ENCODE measurements at places on chromosomes 5 and 9.
A peak's percentile ranks its signal among the peaks of the same experiment; 100 is the strongest.

DNA sequence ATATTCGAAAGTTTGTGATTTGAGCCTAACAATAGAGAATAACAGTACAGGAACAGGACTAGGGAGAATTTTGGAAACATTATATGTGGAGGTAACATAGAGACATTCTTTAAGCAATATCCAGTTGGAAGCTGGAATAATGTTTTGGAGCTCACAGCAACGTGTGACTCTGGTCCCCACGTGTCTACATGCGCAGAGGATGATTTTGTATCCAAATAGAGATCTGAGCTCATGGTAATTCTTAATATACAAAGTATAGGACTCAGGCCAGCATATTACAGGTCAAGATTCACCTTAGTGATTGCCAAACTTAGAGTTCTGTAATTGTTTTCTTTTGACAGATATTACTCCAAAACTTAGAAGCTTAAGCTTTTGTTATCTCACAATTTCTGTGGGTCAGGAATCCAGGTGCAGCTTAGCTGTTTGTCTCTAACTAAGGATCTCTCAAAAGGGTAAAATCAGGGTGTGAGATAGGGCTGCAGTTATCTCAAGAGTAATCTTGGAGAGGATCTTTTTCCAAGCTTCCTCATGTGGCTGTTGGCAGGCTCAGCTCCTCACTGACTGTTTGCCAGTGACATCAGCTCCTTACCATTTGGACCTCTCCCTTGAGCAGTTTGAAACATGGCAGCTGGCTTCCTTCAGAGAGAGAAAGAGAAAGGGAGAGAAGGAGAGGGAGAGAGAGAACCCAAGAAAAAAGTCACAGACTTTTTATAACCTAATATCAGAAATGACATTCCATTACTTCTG lies 272.0 kb upstream of the ZNF462 start:
- DNase-seq: no peak

- DNase-seq: no peak
Measured at GRCh38 chr5:168607946-168608345, 28.8 kb upstream of the PANK3 start.

DNA sequence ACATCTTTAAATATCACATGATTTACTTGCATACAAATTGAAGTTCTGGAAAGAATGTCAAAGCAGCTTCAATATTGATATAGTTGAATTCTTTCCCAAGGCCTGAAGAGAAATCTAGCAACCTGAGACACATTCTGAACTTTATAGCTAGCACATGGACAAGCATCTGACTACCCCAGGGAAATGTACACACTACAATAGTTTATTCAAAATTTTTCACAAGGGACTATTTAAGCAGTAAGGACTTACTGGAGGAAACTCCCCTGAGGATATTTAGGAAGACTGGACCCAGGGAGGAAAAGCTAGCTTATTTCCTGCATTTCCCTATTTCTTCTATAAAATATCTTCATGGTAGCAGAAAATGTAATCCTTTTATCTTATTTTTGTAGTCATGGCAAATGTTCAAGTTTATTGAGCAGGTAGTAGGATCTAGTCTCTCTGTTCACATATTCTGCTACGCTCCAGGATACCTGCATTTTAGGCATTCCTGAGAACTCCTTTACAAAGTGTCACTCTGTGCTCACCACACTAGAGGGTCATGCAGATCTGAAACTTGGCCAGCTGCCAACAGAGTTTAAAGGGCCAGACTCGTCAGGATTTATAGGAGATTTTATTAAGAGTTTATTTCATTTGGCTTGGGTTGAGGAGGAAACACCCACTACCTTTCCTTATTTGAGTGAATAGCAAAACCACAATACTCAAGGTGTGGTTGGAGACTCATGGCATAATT lies 348.4 kb upstream of the FTMT start:
- no peak for DNase-seq

DNA sequence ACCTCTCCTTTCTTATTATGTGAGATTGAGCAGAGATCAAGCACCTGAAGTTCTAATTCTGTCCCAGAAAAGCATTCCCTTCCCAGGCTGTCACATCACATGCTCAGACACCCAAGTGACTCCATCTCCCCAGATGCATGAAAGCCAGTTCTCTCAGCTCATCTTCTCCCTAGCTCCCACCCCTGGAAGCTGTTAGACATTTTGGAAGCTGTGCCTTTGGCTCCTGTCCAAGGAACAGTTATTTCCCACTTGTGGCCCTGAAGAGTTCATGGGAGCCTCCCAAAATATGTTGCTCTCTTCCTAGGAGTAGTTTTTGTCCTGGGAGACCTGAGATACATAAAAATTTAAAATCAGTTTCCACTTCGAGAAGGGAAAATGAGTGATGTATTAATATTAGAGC lies 161.4 kb upstream of the GAS1 start:
- DNase-seq: no peak

DNA sequence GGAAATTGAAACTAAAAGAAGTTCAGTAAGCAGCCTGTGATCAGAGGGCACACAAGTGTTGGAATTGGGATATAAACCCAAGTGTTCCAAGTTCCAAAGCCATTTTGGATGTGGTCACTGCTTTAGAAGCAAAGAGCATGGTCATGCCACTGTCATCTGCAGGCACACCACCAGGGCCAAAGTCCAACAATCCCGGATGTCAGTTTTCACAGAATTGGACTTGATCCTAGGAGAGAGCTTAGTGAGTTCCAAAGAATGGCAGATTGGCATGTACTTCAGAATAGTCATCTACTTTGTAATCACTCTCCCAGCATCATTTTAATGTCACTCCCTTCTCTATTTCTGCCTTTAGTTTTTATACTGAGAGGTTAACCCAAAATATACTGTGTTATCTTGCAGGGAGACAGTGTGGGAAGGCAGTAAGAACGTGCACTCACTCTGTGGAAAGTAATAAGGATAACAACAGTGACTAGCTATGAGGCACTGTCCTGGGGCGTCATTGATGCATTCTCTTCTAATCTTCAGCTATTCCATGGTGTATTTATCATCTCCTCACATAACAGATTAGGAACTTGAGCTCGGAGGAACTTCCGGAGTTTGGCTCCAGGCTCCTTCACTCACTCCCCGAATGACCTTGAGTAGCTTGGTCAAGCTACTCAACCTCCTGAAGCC lies 388.0 kb downstream of the ACTL7B start:
- DNase-seq: no peak

DNA sequence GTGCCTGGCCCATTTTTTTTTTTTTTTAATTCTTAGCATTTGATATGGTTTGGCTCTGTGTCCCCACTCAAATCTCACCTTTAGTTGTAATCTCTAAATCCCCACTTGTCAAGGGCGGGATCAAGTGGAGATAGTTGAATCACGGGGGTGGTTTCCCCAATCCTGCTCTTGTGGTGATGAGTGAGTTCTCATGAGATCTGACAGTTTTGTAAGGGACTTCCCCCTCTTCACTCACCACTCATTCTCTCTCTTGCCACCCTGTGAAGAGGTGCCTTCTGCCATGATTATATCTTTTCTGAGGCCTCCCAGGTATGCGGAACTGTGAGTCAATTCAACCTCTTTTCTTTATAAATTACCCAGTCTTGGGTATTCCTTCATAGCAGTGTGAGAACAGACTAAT lies 27.2 kb downstream of the NDUFAF2 start:
- no peak for DNase-seq

DNA sequence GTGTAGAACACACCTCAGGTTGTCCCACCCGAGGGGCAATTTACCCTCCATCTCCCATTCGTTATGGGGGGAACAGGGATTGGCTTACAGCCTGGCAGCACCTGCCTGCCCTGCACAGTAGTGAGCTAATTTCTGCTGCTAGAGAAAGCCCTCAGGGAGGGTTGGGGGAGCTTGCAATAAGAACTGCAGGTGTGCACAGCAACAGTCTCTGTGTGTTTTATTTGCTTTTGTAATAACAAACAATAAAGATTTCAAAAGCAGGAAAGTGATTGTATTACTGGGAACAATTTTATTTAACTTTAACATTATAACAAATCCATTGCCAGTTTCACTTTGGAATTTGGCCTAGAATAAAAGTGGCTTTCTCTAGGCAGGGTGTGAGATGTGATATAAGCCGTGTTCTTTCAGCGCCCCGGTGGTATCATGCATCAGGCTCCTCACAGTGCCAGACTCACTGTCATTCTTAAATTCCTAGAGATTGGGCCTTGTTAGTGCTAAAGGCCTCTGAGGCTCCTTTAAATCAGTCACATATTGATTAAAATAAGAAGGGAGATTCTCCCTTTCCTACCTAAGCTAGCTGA lies 81.1 kb downstream of the RMI1 start:
- DNase-seq: no peak

DNA sequence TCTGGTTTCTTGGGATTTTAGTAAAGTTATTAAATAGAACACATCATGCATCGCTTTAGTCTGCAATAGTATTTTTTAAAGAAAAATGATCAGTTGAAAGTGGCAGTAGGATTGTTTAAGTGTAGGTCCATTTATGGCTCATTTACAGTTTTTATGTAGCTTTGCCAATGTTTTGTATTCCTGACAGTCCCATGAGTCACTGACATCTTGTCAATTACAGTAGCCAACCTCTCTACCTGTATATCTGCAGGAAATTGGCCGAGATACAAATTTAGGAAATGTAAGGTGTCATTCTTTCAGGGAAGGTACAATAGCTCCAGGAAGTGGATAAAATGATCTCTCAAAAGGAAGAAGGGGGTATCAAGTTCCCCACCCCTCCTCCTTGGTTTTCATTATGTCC lies 47.7 kb upstream of the MTAP start:
- no peak for DNase-seq

DNA sequence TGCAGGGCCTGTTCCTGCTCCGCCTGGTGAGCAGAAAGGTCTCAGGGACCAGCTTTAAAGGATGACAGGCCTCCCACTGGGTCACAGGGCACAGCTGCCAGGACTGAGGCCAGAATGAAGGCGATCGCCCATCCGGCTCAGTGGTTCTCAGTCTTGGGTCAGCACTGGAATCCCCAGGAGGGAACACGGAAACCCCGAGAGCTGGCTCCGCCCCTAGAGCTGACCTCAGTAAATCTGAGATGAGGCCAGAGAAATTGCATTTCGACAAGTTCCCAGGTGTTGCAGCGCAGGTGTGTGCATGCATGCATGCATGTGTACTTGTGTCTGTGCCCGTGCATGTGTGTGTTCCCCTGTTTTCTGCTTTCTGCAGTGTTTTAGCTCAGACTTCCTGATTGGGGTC lies 47.2 kb upstream of the KCNMB1 start:
- DNase-seq: no peak

DNA sequence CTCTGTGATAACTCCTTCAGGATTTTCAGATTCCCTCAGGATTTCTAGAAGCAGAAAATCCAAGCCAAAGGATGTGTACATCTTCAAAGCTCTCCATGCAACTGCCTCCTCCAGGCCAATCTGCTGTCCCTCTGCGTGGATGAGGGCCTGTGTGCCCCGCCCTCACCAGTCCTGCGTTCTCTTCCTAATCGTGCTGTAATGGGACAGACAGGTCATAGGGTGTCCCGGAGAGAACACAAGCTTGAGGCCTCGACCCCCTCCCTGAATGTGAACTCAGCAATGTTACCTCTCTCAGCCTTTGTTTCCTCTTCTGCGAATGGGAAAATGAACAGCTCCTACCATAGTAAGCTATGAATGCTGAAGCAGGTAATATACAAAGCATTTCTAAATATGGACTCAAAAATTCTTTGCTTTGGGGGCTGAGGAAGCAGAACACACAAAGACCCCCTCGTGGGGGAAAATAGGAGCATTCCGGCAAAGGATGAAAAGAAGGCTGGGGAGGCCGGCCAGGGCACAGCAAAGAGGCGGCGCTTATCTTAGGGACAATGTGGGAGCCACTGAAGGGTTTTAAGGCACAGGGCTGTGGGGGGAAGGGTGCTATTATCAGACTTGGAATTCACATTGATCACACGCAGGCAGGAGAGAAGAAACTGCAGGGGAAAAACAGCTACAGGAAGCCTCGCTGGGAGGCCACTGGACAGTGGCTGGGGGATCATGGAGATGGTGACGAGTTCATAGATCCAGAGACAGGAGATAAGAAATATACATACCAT lies 57.2 kb upstream of the FBXW11 start:
- DNase-seq: no peak

DNA sequence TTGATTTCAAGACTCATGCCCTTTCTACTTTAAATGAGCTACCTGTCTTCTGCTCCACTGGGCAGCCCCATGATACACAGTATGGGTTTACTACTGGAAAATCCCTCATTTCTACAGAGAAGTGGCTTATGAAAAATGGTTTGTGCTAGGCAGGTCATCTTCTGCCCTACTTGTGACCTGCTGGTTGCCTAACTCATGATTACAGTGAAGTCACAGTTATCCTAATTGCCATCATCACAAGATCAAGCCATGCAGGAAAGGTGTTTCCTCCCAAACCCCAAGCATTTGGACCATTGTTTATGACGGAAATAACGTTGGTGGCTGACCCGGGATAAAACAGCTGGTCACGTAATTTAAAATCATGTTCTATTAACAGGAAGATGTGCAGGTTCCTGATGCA lies 330.6 kb downstream of the ACTL7B start:
- no peak for DNase-seq

DNA sequence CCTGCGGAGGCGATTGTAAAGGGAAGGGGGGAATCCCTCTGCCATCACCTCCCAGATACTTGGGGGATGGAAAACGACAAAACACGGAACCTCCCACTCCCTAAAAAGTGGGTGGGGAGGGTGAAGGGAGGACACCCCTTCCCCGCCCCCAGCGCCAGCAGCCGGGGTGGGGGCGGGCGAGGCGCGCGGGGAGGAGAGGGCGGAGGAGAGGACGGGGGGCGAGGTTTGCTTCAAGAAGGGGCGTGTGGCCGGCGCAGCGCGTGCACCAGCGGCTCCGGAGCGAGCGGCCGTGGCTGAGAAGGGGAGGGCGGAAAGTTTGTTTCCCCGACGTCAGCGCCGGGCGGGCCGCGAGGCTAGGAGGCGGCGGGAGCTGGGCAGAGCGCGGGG lies at the start of gene PRRX2:
PRRX2 (plus strand) TSS at position 259 of the 387 bp plus-strand sequence. CDS start 221 bp downstream, outside the sequence.
- DNase-seq: no peak

DNA sequence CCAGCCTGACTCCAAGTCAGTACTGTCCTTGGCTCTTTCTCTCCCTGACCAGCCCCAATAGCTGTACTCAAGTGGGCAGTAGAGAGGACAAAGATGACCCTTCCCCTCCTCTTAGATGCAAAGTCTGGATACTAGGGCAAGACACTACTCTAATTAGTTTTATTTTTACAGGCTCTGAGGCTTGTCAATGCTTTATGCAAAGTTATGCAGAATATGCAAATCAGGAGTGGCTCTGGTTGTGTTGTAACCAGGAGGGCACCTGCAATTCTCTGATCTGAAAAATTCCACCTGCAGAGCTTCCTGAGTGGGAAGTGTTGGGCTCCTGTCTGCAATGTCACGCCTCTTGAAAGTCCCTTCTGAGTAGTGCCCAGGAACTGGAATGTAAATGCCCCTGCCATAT lies 201.5 kb downstream of the RGS3 start:
- DNase-seq: no peak

- DNase-seq: peak; percentile 40
Measured at GRCh38 chr5:75734913-75735789, 17.9 kb upstream of the POC5 start.

DNA sequence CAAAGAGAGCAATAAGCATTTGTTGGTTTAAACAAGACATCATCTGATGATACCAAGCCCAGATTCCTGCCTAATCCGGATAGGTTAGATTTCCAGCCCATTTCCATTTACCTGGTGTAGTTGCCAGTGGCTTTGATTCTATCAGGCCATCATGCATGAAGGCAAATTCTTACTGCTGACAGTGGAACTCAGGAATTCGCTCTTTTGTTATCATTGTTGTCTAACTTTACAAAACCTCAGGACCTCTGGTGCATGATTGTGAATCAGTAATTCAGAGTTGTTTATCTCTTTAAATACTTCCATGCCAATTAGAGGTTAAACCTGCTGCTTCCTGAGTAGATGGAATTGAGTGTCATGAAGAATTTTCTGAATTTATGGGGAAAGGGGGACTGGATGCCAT lies 76.5 kb downstream of the C9orf152 start:
- peak; percentile 60 for DNase-seq

GRCh38 chr9:84230355-84231145 lies 110.0 kb downstream of the SLC28A3 start:
- peak; percentile 31 for DNase-seq

All from ELF-1 (cell line).